GDM1 (cell line): ENCODE measurements at places on chromosomes 4 and X.

GRCh38 chr4:92497141-92497540 lies 193.4 kb downstream of the GRID2 start:
- DNase-seq: no peak

- DNase-seq: peak; percentile 20
Observed at GRCh38 chr4:25767877-25768725, 94.7 kb downstream of the SEL1L3 start.

DNA sequence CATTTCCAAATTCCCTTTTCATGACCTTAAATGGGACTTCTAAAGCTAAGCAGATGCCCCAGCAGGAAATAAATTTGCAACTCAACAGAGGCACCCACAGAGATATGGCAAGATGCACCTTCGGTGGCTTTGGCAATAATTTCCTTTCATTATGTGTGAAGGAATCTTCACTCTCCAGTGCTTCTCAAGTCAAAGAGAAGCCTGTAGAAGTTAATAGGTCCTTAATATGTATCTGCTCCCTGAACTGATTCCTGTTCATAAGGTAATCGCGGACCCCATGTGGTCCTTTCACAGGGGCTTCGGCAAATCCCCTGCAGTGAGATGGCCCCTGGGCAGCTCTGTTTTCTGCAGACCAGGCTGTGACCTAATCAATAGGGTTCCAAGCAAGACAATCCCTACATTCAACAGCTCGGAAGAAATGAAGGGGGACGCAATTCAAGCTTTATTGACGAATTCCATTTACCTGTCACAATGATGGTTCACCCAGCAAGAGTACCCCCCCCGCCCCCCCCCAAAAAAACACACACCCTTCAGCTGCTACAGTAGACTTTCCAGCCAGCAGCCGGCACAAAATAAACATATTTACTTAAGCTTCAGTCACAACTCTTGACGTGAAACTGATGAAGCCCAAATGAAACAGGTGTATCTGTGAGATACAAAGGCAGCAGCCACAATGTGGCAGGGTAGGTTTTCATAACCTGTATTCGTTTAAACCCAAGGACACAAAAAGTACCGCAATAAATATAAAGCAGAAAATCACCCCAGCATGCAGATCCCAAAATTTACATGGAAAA lies 35.3 kb downstream of the FAT1 start:
- DNase-seq: no peak

GRCh38 chr4:105171912-105172311 lies 25.2 kb downstream of the TET2 start:
- DNase-seq: no peak

GRCh38 chrX:131301155-131301554 lies 12.0 kb upstream of the IGSF1 start:
- no peak for DNase-seq

DNA sequence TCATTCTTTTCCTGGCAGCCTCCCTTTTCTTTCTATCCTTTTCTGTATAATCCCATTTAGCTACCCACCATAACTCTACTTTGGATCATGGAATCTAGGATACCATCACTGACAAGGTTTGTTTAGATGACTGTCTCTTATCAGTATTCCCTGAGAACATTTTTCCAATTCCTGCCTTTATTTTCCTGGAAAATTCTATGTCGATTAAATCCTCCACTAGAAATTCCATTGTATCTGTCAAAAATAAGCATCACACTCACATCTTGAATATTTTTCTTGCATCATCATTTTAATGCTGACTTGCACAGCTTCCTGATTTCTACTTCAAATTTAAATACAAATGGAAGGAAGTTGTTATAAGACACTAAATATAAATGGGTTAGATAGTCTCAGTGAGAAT lies 20.2 kb downstream of the TRIM2 start:
- no peak for DNase-seq

GRCh38 chr4:4333265-4333706 lies 43.2 kb downstream of the ZBTB49 start:
- no peak for DNase-seq

GRCh38 chr4:8414377-8414776 lies 26.1 kb downstream of the ACOX3 start:
- DNase-seq: no peak

- DNase-seq: no peak
Observed at GRCh38 chrX:103828529-103828928, 3.5 kb downstream of the RAB9B start.

GRCh38 chr4:139762720-139763119 lies 97.1 kb downstream of the MGST2 start:
- peak; percentile 33 for DNase-seq

DNA sequence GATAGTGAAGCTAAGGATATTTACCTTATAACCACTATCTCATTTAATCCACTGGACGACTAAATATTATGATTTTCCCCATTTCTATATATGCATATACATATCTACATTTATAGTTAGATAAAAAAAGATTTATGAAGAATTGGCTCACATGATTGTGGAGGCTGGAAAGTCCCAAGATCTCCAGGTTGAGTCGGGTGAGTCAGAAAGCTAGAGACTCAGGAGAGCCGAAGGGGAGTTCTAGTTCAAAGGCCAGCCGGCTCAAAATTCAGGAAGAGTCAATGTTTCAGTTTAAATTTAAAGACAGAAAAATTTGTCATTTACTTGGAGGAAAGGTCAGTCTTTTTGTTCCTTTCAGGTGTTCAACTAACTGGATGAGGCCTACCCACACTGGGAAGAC lies 158.2 kb upstream of the CPEB2 start:
- DNase-seq: no peak

DNA sequence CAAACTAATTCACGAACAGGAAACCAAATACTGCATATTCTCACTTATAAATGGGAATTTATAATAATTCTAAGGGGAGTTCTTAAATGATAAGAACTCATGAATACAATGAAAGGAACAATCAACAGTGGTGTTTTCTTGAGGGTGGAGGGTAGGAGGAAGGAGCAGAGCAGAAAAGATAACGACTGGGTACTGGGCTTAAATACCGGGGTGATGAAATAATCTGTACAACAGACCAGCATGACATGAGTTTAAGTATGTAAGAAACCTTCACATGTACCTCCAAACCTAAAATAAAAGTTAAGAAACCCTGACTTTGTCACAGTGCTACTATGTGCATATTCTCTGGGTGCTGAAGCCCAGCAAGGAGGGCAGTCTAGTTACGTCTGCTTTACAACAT lies 6.6 kb downstream of the FREM3 start:
- no peak for DNase-seq
